Stimulated activated CD4-positive, alpha-beta T cell treated with anti-CD3 and anti-CD28 coated beads, TNF-alpha, amount 100 ng/mL, for 1 hour (primary cell): ENCODE measurements at places on chromosomes 5 and 9.

DNA sequence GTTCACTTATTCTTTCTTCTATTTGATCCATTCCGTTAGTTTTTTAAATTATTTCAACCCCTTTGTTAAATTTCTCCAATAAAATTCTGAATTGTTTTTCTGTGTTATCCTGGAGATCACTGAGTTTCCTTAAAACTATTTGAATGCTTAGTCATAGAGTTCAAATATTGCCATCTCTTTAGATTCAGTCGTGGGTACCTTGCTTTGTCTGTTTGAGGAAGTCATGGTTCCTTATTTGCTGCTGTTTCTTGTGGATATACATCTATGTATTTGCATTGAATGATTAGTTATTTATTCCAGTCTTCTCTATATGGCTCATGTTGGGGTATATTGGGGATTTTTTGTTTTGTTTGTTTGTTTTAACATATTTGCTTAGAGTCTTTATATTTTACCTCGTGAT, 80.6 kb downstream of the HINT1 start:
- no peak for DNase-seq

DNA sequence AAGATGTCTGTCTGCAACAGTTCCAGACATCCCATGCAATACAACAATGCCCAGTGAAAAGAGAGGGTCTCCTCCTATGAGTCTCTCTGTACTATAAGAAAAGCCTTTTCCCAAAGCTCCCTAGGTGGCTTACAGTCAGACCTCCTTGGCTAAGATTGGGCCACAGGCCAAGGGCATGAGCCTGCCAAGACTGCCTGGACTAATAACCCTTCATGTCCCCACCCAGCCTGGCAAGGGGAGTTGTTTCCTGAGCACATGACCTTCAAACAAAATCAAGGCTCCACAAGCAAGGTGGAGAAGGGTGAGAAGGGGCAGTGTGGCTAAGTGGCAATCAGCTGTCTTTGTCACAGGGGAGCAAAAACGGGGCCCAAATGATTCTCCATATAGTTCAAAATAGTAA, 75.6 kb upstream of the ZSWIM6 start:
- DNase-seq = no peak

DNA sequence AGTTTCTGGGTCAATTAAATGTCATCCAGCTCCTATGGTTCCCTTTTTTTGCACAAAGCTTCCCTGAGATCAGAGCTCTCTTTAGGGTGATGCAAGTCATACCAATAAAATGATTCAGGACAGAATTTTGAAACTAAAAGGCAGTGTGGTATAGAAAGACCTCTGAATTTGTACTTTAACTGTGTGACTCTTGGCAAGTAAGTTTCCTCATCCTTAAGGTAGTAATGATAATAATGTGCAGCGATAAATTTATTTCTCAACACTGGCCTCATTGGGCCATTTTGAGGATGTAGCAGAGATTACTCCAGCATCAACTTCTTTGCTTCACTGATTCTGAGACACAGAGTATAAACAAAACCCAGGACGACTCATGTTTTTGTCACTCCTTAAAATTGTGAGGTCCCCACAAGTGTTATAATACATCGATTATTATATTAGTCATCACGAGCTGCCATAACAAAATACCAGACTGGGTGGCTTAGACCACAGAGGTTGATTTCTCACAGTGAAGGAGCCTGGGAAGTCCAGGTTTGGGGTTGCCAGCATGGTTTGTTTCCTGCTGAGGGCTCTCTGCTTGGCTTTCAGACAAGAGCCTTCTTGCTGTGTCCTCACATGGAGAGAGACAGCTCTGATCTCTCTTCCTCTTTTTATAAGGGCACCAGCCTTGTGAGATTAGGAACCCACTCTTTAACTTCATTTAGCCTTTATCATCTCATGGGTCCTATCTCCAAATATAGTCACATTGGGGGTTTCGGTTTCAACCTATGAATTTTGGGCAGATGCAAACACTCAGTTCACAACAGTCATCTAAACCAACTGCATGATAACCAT, 293.0 kb downstream of the ZNF608 start:
- no peak for DNase-seq

DNA sequence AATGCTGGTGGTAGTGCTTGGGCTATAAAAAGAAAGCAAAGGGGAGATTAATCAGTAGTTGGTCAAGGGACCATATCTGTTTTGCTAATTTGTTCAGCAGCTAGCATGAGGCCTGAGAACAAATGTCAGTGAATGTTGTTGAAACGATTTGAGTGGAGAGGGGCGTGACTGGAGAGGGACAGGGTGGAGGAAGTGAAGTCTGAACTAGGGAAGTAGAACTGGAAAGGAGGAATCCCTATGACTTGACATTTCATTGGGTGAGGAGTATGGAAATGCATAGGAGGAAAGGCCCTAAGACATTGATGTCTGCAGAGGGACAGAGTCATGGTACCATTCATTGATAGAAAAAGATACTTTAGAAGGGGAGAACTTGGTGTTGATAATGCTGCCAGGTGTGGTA, 19.7 kb downstream of the TLE4 start:
- no peak for DNase-seq

- DNase-seq = no peak
Measured at GRCh38 chr5:64644831-64645230, 45.5 kb upstream of the SHISAL2B start.

DNA sequence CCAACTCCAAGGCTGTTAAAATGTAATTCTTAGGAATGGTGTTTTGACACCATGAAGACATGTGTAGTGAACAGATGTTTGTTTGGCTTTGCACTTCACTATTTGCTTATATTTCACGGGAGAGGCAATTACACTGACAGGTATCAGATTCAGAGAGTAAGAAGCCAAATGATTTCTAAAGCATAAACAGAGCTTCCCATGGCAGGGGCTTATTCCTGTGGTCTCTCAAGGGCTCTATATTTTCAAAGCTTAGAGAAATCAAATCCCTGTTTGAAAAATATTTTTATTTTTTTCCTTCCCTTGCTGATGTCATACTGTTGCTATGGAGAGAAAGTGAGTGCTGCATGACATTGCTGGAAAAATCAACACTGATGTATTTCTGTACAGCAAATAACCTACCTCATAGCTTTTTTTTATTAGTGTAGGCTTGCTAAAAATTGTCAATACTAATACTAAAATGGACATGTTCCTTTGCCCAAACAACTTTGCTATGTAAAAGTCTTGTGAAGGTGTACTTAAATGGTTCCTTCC, 161.4 kb downstream of the GIN1 start:
- no peak for DNase-seq

- no peak for DNase-seq
Measured at GRCh38 chr5:40823459-40823858, 11.6 kb downstream of the RPL37 start.

DNA sequence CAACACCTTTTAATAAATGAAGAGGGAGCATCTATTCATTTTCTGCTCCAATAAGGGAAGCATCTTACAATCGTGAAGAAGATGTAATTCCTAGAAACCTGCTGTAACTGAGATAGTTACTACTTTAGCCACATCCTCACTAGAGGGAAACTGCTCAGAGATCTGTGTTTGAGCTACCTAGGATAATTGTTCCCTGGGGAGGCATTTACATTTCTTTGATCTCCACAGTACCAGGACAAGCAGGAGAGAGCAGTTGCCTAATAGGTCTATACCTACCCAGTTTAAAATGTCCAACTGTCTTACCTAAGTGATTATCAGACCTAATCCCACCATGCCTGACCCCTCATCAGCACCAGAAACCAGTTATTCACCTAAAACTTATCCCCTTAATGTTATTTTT, 196.9 kb downstream of the TUSC1 start:
- DNase-seq = no peak

- no peak for DNase-seq
Measured at GRCh38 chr5:161378701-161379100, 167.8 kb downstream of the GABRB2 start.

- DNase-seq = no peak
Measured at GRCh38 chr9:70385426-70385825, 29.0 kb downstream of the KLF9 start.

GRCh38 chr9:130893341-130894101, 3.1 kb downstream of the QRFP start:
- no peak for DNase-seq

DNA sequence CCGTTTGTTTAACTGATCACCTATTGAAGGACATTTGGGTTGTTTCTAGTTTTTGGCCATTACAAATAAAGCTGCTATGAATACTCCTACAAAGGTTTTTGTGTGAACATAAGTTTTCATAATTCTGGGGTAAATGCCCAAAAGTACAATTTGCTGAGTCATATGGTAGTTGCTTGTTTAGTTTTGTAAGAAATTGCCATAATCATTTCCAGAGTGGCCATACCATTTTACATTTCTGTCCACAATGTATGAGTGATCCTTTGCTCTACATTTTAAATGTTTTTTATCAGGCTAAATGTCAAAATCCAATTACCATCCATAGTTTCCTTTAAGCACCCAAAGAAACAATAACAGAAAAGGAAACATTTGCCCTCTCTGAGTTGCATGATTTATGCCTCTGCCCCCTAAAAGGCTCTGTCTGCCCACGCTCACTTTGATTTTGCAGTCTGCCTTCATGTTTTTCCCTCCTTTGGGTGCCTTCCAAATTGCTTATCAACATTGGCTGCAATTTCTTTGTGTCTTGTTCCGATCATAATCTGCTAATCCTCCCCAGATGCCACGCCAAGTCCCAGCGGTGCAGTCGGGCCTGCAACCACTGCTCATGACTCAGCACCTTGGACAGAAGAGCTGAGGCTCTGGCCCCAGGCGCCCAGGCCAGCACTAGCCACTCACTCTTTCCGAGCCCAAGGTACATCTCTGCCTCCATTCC, 339.2 kb downstream of the PIK3R1 start:
- no peak for DNase-seq

GRCh38 chr9:16516891-16517290, 353.6 kb downstream of the BNC2 start:
- DNase-seq = no peak

- no peak for DNase-seq
Measured at GRCh38 chr5:133325864-133326263, 274.1 kb downstream of the HSPA4 start.

DNA sequence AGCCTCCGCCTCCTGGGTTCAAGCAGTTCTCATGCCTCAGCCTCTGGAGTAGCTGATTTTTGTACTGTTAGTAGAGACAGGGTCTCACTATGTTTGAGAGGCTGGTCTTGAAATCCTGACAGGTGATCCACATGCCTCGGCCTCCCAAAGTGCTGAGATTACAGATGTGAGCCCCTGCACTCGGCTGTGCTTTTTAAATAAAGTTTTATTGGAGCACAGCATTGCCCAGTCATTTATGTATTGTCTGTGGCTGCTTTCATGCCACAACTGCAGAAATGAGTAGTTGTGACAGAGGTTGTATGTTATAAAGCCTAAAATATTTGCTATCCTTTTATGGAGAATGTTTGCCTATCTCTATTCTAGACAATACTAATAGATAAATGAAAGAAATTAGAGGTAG, 169.2 kb downstream of the AOPEP start:
- DNase-seq = no peak

- no peak for DNase-seq
Measured at GRCh38 chr9:81890104-81890503, 38.1 kb upstream of the SPATA31D4 start.

DNA sequence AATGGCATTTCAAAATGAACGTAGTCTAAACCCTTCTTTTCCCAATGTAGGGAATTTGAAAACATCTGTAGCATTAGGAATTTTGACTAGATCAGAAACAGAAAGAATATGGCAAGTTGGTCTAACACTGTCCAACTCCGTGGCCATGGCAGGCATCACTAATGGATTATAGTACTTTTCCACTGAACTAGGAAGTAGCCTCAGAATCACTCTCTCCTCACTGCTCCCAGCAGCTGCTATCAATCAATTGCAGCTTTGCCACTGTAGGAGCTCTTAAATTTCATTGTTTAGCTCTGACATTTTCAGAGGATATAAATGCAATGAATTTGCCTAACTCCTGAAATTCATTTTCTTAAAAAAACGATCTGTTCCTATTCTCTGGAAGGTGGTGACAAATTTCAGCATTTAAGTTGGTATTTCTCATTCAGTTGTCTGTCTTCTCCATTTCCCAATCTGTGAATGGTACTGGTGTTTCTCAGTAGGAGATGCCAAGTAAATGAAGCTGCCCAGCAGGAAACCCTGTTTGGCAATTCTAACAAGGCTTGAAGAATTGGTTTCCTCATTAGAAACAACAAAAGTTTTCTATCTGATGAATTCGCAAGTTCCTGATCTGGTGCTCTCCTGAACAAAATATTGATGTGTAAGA, 64.7 kb downstream of the TLR4 start:
- DNase-seq = no peak

DNA sequence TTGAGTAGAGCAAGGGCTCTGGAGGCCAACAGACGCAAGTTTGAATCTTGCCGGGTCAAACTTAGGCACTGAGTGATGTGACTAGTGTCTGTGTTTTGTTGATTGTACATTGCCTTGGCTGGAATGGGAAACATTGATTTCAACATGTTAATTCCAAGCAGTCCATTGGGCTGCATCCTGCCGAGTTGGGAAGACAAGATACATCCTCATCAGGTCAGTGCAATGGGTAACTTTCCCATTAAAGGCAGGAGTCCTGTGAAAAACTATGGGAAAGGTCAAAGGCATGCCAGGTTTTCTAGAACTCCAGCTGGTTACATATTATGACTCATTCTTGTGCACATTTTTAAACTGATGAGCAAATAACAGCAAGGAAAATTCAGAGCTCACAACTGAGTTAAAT, 126.5 kb upstream of the ABCA1 start:
- DNase-seq = no peak

- DNase-seq = no peak
Measured at GRCh38 chr5:32038523-32038922, 135.6 kb downstream of the GOLPH3 start.

GRCh38 chr5:158881091-158881880, 218.4 kb downstream of the EBF1 start:
- DNase-seq = no peak

DNA sequence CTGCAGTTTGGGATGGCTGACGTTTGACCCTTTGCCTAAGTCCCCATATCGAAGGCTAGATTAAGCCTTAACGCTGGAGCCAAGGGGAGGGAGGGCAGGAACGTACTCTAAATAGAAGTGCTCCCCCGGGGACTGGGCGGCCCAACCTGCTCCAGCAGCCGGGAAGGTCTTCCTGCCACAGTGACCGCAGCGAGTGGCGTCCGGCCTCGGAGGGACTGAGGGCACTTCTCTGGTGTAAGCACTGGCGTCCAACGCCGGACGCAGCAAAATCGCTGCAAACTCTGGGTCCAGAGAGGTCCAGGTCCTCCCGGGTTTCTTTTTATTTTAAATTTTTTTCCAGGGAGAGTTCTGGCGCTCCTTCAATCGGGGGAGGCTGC, 505 bp upstream of the ACER2 start:
- no peak for DNase-seq

- DNase-seq = no peak
Measured at GRCh38 chr5:170655476-170655875, 128.0 kb upstream of the GABRP start.

DNA sequence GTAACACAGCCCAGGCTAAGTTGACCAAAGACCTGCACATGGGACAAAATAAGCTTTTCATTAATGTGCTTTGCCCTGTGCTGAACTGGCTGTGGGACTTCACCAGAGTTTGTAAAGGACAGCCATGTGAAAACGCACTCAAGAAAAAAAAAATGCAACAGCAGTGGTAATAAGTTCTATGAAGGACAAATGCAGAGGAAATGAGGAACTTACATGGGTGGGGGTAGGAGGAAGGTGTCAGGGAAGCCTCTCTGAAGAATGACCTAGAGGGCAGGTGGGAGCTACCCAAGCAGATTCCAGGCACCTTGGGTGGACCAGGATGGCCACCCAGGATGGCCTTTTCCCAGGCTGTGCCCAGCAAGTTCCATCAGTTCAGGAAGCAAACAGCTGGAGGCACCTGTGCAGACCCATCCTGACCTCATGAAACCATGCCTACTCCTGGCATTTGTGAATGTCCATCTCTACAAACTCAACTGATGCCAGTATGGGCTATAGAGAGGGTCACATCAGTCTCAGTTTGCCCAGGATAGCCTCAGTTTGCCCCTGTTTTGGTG, 6.7 kb upstream of the PHF2 start:
- no peak for DNase-seq
